Psoas muscle (tissue), 8 donors: ENCODE measurements at places on chromosomes 2 and 18. TPM values are rescaled to one million over a fixed set of nuclear protein-coding genes. Genes with fewer than 3 reads are reported as not detected.

DNA sequence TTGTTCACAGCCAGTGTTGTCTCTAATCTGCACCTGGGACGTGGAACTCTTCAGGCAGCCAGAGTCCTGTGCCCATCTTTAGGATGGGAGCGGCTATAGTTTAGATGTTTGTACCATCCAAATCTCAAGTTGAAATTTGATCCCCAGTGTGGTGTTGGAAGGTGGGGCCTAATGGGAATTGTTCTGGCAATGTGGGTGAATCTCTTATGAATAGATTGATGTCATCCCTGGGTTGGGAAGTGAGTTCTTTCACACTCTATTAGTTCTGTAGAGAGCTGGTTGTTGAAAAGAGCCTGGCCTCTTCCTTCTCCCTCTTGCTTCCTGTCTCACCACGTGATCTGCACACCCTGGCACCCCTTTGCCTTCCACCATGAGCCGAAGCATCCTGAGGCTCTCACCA is 300.9 kb downstream of the TXNL1 start:
- peaks cover 2% of the 10 kb centered on the region for H3K27me3 ChIP-seq
- H3K4me1 ChIP-seq = no peaks in the 10 kb centered on the region
- DNase-seq = no peak
- H3K4me3 ChIP-seq = no peak overlapping the region

GRCh38 chr18:59985289-59985688 is 85.5 kb downstream of the PMAIP1 start:
- no peak for DNase-seq
- H3K4me1 ChIP-seq = no peaks in the 10 kb centered on the region
- no peaks in the 10 kb centered on the region for H3K27me3 ChIP-seq
- no peaks in the 10 kb centered on the region for H3K36me3 ChIP-seq

DNA sequence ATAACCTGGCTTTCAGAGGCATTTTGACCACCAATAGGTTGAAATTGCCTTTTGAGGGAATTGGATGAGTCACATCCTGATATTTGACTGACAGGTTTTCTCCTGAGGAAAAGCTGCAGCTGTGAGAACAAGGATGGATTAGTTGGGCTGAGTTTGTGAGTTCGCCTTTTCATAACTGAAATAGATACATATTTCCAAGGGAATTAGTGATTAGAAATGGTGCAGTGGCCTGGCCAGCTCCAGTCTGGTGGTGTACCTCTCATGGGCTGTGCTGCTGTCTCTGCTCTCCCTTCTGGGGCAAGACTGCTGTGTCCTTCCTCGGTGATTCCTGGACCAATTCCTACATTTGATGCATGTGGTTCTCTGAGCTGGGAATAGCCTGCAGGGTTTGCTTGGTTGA is 341.3 kb downstream of the TSN start:
- DNase-seq = no peak
- no peaks in the 10 kb centered on the region for H3K4me1 ChIP-seq
- no peaks in the 10 kb centered on the region for H3K36me3 ChIP-seq
- H3K4me3 ChIP-seq = no peak overlapping the region
- no peaks in the 10 kb centered on the region for H3K27me3 ChIP-seq
- H3K27ac ChIP-seq = no peak overlapping the region

- DNase-seq = no peak
- H3K27me3 ChIP-seq = no peaks in the 10 kb centered on the region
- H3K4me1 ChIP-seq = no peaks in the 10 kb centered on the region
- no peaks in the 10 kb centered on the region for H3K36me3 ChIP-seq
- no peak overlapping the region for H3K27ac ChIP-seq
These were observed 55.2 kb downstream of the SOS1 start for GRCh38 chr2:39065616-39066015.

Gene MOGAT1
- not detected for total RNA-seq
